B cell (primary cell): ENCODE measurements at places on chromosomes 2 and 18. TPM values are rescaled to one million over a fixed set of nuclear protein-coding genes. Genes with fewer than 3 reads are reported as not detected.

CTLA4 gene
- total RNA-seq: 0.30 and 1.1 TPM in 2 replicates

DNA sequence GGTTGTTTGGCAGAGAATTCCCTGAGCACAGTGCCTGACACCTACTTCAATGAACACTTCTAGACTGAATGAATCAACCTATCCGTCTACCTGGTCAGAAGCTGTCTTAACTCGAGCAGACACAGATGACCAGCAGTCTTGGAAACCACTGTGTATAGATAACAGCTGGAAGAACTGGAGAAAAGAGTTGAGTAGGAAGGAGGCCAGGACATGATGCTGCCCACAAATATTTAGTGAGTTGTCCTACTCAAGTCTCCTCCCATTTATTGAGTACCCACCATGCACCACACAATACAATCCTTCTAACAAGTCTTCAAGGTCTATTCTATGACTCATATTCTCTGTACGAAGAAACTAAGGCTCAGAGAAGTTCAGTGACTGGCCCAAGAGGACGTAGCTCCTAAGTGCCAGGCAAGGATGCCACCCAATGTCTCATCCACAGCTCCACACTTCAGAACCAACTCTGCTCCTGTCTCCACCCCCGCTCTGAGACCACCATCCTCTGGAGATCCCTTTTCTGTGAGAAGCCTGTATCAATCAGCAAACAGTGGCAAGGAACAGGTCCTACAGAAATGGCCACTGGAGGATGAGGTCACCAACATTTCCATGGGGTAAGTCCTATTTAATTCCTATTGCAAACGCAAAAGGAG, 62.2 kb downstream of the GALNT14 start:
- H3K27me3 ChIP-seq: no peaks in the 10 kb centered on the region
- DNase-seq: no peak
- H3K27ac ChIP-seq: no peak overlapping the region
- H3K36me3 ChIP-seq: no peaks in the 10 kb centered on the region
- H3K4me1 ChIP-seq: no peaks in the 10 kb centered on the region

DNA sequence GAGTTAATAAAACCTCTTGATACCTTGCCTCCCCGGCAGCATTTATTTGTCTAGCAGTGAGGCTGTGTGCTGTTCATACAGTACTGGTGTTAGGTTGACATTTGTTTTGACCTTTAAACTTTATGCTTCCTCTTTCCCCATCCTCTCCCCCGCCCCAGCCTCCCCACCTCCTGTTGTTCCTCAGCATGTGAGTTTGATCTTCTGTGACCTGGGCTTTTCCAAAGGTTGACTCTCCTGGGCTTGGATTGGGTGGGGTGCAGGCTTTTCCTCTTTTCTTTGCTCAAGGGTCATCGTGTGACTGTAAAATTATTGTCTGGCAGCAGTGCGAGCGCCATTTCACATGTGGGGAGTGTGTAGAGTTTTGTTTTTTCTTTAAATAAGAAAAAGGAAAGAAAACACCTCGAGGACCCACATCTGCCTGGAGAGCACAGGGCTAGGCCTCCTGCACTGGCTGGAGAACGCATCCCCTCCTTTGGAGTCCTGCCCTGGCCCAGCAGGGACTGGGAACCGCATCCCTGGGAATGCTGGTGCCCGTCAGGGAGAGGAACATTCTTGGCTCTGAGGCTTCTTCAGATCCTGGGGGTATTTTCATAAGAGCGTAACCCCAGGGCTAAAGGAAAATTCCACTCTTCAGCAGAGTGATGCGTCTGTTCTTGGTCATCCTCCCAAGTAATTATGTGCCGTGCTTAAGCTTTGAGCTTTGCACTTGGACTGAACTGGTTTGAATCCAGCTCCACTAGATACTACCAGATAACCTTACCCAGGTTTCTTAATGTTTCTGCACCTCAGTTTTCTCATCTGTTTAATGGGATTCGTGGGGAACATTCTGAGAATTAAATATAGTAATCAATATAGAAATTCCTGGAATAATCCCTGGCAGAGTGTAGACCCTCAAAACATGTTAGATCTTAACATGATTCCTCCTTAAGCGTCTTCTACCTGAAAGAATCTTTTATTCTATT, 91.5 kb downstream of the SETBP1 start:
- H3K27ac ChIP-seq: no peak overlapping the region
- no peak for DNase-seq
- peaks cover 65% of the 10 kb centered on the region for H3K4me1 ChIP-seq
- H3K36me3 ChIP-seq: no peaks in the 10 kb centered on the region

GRCh38 chr2:11016735-11017388, 105.1 kb downstream of the KCNF1 start:
- H3K27ac ChIP-seq: no peak overlapping the region
- no peak for DNase-seq
- no peaks in the 10 kb centered on the region for H3K36me3 ChIP-seq
- peaks cover 4% of the 10 kb centered on the region for H3K27me3 ChIP-seq
- H3K4me1 ChIP-seq: no peaks in the 10 kb centered on the region

CFAP221 gene
- total RNA-seq: not detected in 2 replicates

DNA sequence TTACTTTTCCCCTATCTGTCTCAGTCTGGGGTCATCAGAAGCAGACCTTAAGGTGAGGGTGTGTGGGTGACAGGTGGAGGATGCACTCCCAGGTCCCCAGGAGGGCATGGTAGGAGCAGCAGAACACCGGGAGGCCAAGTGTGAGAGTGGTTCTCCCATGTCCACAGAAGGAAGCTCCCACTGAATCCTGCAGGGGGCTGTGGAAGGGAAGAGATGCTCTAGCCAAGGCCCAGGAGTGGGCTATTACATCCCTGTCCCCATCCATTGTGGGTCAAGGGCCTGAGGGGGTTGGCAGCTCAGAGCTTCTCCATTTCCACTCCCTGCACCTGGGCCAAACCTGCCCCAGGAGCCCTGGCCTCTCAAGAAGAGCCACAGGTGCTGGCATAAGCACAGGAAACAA, 86.4 kb upstream of the KCNE4 start:
- H3K36me3 ChIP-seq: no peaks in the 10 kb centered on the region
- no peaks in the 10 kb centered on the region for H3K4me1 ChIP-seq
- no peak for DNase-seq
- H3K27me3 ChIP-seq: no peaks in the 10 kb centered on the region

DNA sequence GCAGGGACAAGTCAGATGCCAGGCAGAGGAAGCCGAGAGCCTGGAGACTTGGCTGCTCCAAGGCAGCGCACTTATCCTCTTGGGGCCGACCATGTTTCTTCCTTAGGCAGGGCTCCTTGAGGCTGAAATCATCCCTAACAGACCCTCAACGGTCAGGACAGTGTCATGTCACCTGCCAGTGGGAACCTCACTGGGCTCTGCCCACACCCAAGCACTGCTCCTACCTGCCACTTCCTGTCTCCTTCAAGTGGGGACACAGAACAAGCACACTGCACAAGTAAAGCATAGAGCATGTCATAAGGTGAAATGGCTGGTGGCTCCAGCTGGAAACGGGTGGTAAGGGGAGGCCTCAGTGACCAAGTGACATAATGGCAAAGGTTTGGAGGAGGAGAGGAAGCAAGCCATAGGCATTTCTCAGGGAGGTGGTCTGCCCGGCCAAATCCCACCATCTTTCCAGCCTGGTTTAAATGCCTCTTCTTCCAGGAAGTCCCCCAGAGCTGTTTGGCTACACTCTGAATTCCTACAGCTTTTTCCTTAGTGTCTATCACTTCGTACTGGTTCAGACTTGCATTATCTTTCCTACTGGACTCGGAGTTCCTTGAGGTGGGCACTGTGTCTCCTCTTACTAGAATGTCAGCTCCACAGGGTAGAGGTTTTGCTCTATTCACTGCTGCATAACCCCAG, 7.3 kb upstream of the ATOH8 start:
- H3K4me1 ChIP-seq: peaks cover 36% of the 10 kb centered on the region
- no peak overlapping the region for H3K27ac ChIP-seq
- H3K4me3 ChIP-seq: no peak overlapping the region
- no peaks in the 10 kb centered on the region for H3K36me3 ChIP-seq
- DNase-seq: no peak
